GM12892 (cell line): ENCODE measurements at places on chromosomes 7 and 10.

- no peak for DNase-seq
Observed at GRCh38 chr7:105876964-105877601, 684 bp upstream of the ATXN7L1 start.

DNA sequence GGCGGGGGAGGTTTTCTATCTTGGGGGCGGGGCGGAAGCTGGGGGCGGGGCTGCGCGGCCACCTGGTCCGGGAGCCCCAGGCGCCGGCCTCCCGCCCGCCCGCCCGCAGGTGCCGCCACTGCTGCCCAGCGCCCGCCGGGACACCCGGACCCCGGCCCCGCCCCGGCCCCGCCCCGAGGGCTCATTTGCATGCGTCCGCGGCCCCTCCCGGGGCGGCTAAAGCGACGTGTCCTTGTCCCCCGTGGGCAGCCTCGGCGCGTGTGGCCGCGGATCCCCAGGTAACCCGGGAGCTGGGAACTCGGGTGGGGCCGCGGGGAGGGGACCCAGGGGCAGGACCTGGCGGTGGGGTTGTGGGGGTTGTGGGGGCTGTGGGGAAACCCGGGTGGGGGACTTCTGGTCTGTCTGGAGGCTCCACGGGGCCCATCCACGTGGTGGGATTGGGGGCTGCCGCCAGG is at the start of gene BHLHA15:
Gene BHLHA15, plus strand, starts transcription at position 219 of the 455 bp plus-strand sequence. CDS start 871 bp downstream, outside the sequence.
- DNase-seq, result peak; percentile 68

DNA sequence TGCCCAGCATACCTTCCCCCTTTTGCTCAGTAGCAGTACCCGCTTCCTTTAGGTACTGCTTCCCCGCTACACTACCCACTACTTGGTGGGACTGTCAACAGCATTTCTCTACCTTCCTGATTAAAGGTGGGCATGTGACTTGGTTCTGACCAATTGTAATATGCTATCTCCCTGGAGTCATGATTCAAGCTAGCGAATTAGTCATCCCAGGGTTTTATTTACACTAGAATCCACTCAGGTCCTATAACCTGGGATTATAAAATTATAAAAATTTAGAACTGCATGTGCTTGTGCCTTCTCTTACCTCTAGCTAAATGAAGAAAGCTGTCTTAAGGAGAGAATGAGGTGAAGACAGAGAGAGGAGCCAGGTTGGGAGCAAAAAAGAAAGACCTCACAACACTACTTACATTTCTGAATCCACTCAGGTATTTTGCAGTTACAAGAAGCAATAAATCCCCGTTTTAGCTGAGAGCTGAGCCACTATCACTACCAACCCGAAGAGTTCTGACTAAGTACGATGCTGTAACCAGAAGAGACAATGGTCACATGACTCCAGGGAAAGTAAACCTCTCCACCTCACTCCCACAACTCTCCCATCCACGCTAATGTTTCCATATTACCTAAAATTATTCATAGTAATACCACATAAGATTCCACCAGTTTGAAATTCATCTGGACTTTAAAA is 9.7 kb downstream of the GBX1 start:
- DNase-seq, result no peak

DNA sequence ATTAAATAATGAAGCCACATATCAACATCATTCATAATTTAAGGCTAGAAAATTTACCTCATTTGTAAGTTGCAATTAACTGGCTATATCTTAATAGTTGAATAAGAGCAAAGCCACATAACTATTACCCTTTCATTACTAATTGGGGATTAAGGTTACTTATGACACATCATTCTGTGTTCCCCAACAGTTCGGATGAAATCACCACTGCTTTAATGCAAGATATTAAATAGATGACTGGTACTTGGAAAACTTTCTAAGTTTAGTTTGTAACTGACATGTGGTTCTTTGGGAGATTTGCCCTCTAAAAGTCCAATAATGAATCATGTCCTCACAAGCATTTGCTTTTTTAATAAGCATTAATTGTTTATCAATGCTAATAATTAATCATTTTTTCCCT is 109.1 kb downstream of the MTERF1 start:
- DNase-seq, result no peak

GRCh38 chr10:70296406-70296899 is 12.6 kb upstream of the NPFFR1 start:
- DNase-seq, result no peak

- no peak for DNase-seq
Observed at GRCh38 chr10:122721111-122721510, 21.5 kb upstream of the C10orf120 start.
